ENCODE measurements at places on chromosomes 3 and 15. TPM values are rescaled to one million over a fixed set of nuclear protein-coding genes. Genes with fewer than 3 reads are reported as not detected.

The RAB6B gene
- 1.7 TPM for total RNA-seq

The GORASP1 gene
- total RNA-seq, result 33.7 TPM

The CCDC32 gene
- 17.6 TPM for total RNA-seq

The HRH1 gene
- total RNA-seq, result 13.8 TPM

The SLC6A20 gene
- not detected for total RNA-seq

The NR2E3 gene
- not detected for total RNA-seq

The PEX5L gene
- not detected for total RNA-seq

The SEMA3G gene
- total RNA-seq, result 0.06 TPM

The ATP13A5 gene
- total RNA-seq, result not detected

The FETUB gene
- not detected for total RNA-seq

The CLSTN2 gene
- 5.6 TPM for total RNA-seq

The CAPN3 gene
- total RNA-seq, result 2.4 TPM

The VEPH1 gene
- 25.2 TPM for total RNA-seq

The C2CD4A gene
- total RNA-seq, result 0.05 TPM
